ENCODE measurements at places on chromosomes 2 and 18. TPM values are rescaled to one million over a fixed set of nuclear protein-coding genes. Genes with fewer than 3 reads are reported as not detected.

The GALR1 gene
- not detected for total RNA-seq

The IL36A gene
- 0.23 TPM for total RNA-seq

The ABCG8 gene
- total RNA-seq = not detected

The GAL3ST2 gene
- 1.2 TPM for total RNA-seq

The TTN gene
- 2.8 TPM for total RNA-seq

The KATNAL2 gene
- total RNA-seq = not detected

The ERCC3 gene
- 60.2 TPM for total RNA-seq

The MTHFD2 gene
- total RNA-seq = 418 TPM

The ANKRD53 gene
- not detected for total RNA-seq

The MEP1B gene
- not detected for total RNA-seq

The M1AP gene
- not detected for total RNA-seq

The CRACDL gene
- 0.12 TPM for total RNA-seq

The CASP10 gene
- total RNA-seq = 12.7 TPM

The MTLN gene
- total RNA-seq = 80.1 TPM

The GALNT1 gene
- 50.8 TPM for total RNA-seq

The ARHGEF33 gene
- total RNA-seq = 0.09 TPM

The USP40 gene
- total RNA-seq = 11.3 TPM

The PROM2 gene
- total RNA-seq = 1.4 TPM

The COBLL1 gene
- total RNA-seq = not detected

The GMCL1 gene
- 28.0 TPM for total RNA-seq

The IL1R1 gene
- total RNA-seq = 1.7 TPM

The RAX gene
- not detected for total RNA-seq

The LAMA3 gene
- not detected for total RNA-seq

The SNORC gene
- total RNA-seq = 1.2 TPM

The SPATA3 gene
- total RNA-seq = not detected

The RIT2 gene
- total RNA-seq = not detected

The BMP10 gene
- not detected for total RNA-seq

The ZBTB7C gene
- total RNA-seq = 0.56 TPM

The CCDC141 gene
- total RNA-seq = 2.1 TPM

The HOXD9 gene
- not detected for total RNA-seq
